ENCODE measurements at places on chromosomes 16 and 17. TPM values are rescaled to one million over a fixed set of nuclear protein-coding genes. Genes with fewer than 3 reads are reported as not detected.

GRCh38 chr17:36592316-36592715, 637 bp downstream of the DHRS11 start:
- DNase-seq, result no peak

Gene MT1X
- polyA plus RNA-seq, result 29.7 TPM

Gene CETP
- 15.3 TPM for polyA plus RNA-seq

DNA sequence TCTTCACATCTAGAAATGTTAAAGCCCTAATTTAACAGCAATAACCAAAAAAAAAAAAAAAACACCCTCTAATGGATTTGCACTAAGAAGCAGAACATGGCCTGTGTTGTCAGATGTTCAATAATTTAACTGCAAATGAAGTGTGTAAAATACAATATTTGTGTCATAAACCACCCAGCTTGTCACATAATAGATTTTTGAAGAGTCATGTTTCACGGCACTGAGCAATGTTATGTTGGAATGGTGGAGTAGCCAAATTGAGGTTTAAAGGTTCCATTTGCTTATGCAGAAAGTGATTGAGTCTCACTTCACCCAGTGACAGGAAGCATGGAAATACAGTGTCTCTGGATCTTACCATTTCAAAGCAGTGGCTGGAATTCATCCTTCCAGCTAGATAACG, 173.2 kb upstream of the XYLT1 start:
- DNase-seq, result no peak

Gene PPP1R27
- polyA plus RNA-seq, result 0.23 TPM

- no peak for DNase-seq
Observed at GRCh38 chr16:67936124-67936879, at the start of gene PSMB10. Gene PSMB10 (minus strand): TSS chr16:67936850. CDS start chr16:67936749, 101 bp downstream.
